ENCODE measurements at places on chromosomes 2 and 18.

DNA sequence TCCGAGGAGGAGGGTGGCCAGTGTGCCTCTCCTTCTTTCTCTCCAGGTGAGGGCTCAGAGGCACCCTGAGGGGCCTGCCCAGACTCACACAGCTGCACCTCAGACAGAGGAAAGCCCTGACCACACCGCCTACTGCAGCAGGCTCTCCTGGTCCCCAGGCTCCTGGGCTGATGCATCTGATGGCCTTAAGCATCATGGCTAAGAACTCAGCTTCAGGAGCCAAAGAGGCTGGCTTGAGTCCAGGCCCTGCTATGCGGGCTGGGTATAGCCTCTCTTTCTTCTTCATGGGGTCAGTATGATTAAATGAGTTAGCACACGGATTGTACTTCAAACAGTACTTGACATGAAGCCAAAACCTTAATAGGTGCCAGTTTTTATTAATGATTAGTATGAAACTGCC, 89.6 kb downstream of the TGFA start:
- DNase-seq: no peak

- no peak for DNase-seq
Measured at GRCh38 chr2:130877258-130877657, 40.5 kb downstream of the ARHGEF4 start.

DNA sequence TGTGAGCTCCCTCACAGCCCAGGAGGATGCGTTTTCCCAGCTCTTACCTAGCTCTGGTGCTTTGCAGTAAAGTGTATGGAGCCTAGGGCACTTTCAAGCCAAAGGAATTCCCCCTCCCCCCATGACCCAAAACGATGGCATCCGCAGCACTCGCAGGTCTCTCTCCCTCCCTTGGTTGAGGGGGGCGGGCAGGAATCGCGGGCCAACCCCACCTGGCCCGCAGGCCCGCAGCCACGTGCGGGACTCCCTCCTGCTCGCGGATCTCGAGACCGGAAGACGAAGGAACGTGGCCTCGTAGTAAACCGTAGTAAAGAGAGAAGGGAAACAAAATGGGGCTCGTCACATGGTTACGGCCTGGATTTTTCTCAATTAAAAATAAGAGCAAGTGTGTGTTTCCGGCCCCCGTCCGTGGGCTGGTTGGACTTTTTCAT, 8.5 kb downstream of the IRS1 start:
- DNase-seq: no peak

DNA sequence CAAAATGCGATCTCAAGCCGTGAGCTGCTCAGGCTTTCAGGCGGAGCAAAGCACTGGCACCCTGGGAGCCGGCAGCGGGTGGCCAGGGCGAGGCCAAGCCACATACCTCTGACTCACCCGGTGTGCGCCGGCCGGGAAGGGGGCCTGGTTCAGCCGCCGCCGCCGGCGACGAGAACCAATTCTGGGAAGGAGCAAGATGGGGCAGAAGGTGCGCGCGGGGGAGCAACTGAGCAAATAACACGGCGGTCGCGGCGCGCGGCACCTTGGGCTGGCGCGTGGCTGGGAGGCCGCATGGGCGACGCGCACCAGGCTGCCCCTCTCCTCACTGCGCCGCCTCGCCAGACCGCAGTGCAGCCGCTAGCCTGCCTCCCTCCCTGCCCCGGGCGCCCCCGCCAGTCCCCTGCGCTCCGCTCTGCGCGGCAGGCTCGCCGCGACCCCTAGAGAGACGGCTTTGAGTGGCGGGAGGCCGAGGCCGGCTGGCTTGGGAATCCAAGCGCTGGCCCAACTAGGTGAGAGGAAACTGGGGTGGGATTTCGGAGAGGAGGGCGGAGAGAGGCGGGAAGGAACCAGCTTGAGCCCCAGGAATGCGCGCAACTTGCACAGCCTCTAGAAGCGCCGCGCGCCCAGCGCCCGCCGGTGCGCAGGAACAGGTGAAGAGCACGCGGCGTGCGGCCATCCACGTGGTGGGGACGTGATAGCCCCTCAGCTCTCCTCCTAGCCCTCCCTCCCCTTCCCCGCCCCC, 3.2 kb downstream of the NRP2 start:
- no peak for DNase-seq

DNA sequence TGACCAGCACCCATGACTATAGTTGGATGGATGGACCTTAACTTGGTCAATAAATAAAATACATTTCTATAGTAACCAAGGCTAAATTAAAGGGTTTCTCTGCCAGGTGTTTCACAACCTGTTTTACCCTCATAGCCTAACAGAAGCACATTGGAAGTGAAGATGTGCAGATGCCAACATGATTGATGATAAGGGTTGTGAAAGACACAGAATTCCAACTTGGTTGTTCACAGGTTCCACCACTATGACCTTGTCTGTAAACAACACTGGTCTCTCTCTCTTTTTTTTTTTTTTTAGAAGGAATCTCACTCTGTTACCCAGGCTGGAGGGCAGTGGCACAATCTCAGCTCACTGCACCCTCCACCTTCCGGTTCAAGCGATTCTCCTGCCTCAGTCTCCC, 37.5 kb upstream of the PTH2R start:
- DNase-seq: no peak

- DNase-seq: no peak
Measured at GRCh38 chr2:69163109-69163508, 150.1 kb downstream of the ANTXR1 start.

DNA sequence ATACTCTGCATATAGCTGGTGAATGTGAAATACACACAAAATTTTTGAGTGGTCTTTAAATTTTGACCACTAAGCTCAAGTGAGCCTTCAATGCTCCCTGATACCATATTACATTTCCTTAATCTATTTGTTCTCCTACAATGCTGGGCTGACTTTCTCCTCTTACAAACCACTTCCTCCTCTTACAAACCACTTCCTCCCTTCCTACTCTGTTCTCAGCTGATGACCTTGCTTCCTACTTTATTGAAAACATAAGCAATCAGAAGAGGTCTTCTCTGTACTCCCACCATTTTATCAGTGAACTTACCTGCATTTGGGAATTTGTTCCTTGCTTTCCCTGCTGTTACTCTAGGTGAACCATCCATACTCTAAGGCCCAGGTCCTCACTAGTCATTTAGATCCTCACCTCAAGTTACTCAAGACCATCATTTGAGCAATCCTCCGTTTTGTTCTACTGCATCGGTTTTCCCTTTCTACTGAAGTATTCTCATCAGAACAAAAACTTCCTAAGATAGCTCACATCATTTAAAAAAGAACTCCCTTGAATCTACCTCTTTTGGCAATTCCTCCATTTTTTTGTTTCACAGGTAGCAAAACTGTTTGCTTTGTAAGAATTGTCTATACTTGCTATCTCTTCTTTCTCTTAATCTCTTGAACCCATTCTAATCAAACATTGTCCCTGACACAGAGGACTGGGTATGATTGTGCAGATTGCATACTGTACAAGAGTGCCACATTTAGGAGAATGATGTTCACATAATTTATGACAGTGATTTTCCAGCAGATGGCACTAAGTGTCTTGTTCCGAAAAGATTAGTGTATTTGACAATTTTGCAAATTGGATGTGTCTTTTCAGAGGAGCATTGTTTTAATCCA, 96.5 kb downstream of the EPB41L5 start:
- no peak for DNase-seq

DNA sequence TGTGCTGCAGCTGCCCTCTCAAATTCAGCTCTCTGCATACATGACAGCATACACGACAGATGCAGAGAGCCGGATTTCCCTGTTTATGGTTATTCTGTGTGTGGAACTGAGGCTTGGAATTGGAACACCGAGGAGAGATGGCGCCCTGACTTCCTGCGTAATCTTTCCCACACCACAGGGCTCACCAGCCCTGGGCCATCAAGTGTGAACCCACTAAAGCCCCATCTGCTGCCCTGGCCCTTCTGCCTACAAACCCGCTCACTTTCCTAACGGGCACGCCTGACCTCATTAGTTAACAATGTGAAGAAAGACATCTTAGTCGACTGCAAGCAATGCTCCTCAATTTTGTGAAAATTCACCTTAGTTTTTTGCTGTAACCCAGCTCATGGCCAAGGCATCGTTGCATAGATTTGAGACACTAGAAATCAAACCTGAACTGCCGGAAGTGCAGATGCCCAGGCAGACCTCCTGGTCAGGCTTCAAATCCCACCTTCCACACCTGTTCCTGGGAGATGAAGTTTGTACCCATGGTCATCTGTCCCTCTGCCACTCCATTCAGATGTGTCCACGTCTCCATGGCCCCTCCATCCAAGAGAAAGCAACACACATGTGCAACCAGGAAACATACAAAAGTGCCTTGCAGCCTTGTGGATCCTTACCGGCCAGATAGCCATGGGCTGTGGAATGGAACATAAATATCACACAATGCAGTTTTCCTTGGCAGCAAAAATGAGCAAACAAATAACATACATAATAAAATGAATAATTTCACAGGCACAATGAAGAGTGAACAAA, 5.0 kb upstream of the CIDEA start:
- DNase-seq: no peak

DNA sequence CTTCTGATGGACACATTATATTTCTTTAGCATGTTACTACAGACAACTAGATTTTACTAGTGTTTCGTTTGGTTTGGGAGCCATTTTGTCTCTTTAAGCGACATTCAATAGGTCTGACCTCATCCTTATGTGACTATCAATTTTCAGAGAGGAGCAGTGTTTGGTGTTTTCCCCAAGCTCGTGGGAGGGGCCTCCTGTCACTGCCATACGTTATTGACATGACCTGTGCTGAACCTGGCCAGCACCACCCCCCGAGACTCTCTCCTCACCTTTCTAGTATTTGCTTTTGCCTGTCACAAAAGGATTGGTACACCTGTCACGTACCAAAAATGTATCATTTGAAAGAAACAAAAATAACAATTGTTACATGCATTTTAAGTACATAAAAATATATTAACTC, 69.3 kb downstream of the PSMG2 start:
- DNase-seq: no peak

- DNase-seq: no peak
Measured at GRCh38 chr2:9021563-9022211, 18.2 kb upstream of the MBOAT2 start.

- DNase-seq: no peak
Measured at GRCh38 chr2:234162861-234163260, 112.4 kb downstream of the SPP2 start.

DNA sequence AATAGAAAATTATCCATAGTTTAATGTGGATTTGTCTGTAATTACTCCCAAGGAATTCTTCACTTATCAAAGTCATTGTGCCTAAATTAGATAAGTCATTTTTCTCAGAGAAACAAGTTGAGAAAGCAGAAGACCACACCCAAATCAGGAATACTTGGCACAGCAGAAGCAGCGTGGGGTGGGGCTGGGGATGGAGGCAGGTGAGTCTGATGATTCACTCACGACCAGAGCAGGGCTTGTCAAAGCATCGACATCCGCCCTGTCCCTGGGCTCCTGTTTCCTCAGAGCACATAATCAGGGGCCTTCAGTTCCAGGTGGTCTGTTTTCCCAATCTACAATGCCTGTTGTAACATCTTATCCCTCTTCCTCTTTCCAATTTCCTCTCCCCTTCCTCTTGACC, 31.5 kb upstream of the COLEC12 start:
- no peak for DNase-seq

Data from stimulated activated CD4-positive, alpha-beta T cell treated with anti-CD3 and anti-CD28 coated beads, Interleukin-2, amount 100 ng/mL, for 48 hours (primary cell).